Stimulated activated CD8-positive, alpha-beta memory T cell treated with anti-CD3 and anti-CD28 coated beads, Interleukin-2, amount 100 ng/mL, for 1 hour (primary cell): ENCODE measurements at places on chromosomes 3 and 15.

DNA sequence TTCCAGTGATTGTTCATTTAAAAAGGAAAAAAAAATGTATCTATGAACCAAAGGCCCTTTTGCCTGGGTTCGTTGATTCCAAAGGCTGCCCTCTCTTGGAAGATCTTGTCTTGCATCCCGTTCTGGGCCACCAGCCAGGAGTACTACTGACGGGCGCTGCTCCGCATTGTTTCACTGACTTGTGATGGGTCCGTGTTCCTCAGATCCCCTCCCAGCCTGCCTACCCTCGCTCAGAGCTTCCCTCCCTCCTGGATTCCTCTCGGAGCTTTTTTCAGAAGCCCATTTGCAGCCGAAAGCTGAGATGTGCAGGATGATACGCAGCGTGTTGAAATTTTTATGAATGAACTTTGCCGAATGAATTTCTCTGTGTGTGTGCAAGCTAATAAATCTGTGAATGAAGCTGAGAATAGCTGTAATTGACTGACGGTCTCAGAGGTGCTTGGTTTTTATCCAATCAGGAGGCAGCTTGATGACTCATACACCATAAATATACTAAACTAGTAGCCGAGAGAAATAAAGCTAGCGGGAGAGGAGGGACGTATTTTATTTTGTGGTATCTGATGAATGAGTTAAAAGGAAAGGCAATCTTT lies at the start of gene SHC4:
Gene SHC4 (minus strand): TSS at position 396 of the 590 bp plus-strand sequence. CDS start 904 bp downstream, outside the sequence.
- no peak for DNase-seq

DNA sequence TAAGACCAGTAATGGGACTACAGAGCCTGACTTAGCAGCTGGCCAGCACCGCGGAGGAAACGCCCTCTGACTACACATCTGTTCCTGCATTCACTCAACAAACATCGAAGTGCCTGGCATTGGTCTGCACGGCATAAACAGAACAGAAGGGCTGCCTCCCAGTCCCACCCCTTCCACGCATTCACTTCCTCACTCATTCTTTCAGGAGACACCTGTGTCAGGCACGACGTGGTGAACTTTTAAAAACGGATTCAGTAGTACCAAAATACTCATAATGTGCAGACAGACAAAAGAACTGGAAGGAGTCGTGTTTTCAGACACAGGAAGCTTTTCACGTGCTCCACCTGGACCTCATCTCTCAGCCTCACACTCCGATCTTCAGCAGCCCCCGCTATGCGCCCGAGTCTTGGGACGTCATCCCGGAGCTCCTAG lies 123.3 kb downstream of the XXYLT1 start:
- DNase-seq: no peak

- no peak for DNase-seq
Observed at GRCh38 chr15:43270676-43271306, 4.1 kb upstream of the TGM5 start.

DNA sequence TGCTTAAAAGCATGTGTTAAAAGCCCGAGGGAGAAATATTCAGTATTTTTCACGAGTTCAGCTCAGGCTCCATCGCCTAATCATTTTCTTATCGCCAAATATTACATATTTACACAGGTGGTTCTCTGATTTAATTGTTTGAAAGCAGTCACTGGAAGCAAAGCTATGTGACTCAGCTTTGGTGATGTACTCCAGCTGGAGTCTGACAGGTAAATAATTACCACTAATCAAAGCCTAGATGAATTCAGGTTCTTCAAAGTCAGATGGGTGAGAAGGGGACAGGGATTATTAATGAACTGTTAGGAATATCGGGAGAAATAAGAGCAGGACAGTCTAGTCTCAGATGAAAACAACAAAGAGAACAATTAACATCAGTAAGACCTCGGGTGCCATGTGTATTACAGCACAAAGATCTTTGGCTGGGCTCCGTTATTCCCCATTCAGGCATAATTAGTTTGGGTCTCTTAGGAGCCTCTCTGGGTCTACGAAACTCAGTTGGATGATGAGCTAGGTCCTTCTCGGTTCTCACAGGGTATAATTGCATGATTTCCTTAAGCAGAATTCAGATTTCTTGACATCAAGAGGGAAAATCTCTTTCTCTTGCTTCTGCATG lies 331.7 kb upstream of the ADAMTS9 start:
- no peak for DNase-seq

GRCh38 chr15:28271697-28272260 lies 50.2 kb downstream of the HERC2 start:
- no peak for DNase-seq

GRCh38 chr3:23385327-23385726 lies 182.2 kb downstream of the UBE2E2 start:
- DNase-seq: no peak

DNA sequence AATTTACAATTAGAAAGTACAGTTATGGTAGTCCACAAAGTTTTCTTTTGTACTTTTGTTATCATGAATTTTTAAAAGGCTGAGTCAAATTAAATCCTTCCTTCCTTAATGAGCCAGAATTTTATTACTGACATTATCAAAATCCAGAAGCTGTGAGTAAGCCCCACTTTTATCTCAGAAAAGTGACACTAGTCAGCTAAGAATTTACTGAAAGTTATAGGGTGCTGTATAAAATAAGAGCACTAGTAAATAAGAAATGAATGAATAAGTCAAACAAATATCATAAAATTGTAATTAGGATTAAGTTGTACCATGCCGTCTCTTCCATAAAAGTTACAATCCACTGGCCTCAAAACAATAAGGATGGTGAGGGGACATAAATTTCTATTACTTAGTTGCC lies 15.3 kb downstream of the PLOD2 start:
- no peak for DNase-seq

GRCh38 chr3:43638594-43639447 lies 17.0 kb upstream of the ANO10 start:
- peak; percentile 5 for DNase-seq
